ENCODE measurements at places on chromosomes 11 and 22. TPM values are rescaled to one million over a fixed set of nuclear protein-coding genes. Genes with fewer than 3 reads are reported as not detected.

- no peak overlapping the region for H3K27ac ChIP-seq
- H3K4me3 ChIP-seq = no peak overlapping the region
- H3K36me3 ChIP-seq = no peaks in the 10 kb centered on the region
Observed at GRCh38 chr11:10528121-10528520, 12.9 kb downstream of the RNF141 start.

GRCh38 chr22:50009251-50009650, 3.3 kb downstream of the IL17REL start:
- H3K27me3 ChIP-seq = peaks cover 34% of the 10 kb centered on the region
- no peaks in the 10 kb centered on the region for H3K4me1 ChIP-seq
- no peaks in the 10 kb centered on the region for H3K36me3 ChIP-seq
- H3K4me3 ChIP-seq = no peak overlapping the region

DNA sequence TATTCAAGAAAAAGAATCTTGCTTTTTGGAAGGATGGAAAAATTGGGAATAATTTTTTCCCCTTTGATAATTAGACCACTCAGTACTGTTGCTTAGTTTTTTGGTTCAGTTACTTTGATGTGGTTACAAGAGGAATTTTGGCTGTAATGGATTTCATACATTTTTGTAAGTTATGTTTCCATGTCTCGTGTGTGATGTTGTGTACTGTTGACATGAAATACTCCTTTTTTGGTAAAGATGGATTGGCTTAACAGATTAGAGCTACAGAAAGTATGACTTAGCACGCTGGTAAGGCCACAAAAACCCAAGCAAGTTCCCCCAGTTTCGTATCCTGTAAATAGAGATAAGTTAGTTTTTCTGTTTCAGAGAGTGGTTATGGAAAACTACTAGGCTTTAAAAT, 11.9 kb downstream of the TBCEL start:
- no peak overlapping the region for H3K27ac ChIP-seq
- DNase-seq = no peak
- no peaks in the 10 kb centered on the region for H3K36me3 ChIP-seq
- no peaks in the 10 kb centered on the region for H3K4me1 ChIP-seq
- H3K27me3 ChIP-seq = no peaks in the 10 kb centered on the region

GRCh38 chr11:27183672-27184457, 143.2 kb downstream of the BBOX1 start:
- no peak overlapping the region for H3K27ac ChIP-seq
- no peaks in the 10 kb centered on the region for H3K36me3 ChIP-seq
- peak; percentile 66 for DNase-seq

DNA sequence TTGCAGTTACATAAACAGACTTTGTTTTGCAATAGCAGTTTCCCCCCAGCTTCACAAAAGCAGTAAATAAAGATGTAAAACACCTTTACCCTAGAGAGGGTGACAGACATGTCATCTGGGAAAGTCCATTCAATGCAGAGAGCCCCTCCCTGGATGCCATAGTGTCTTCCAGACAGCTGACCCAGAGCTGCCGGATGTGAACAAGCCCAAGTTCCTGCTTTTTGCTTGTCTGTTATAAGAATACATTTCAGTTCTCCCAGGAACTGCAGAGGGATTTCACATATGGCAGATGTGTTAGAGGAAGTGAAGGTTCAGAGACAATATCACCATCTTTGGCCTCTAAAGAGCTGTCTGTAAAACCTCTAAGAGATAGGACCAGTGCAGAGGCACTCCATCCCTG, 48.9 kb downstream of the RELT start:
- H3K4me3 ChIP-seq = no peak overlapping the region
- H3K27me3 ChIP-seq = no peaks in the 10 kb centered on the region
- H3K36me3 ChIP-seq = no peaks in the 10 kb centered on the region
- DNase-seq = no peak
- H3K27ac ChIP-seq = peak overlapping the region; percentile 6

DNA sequence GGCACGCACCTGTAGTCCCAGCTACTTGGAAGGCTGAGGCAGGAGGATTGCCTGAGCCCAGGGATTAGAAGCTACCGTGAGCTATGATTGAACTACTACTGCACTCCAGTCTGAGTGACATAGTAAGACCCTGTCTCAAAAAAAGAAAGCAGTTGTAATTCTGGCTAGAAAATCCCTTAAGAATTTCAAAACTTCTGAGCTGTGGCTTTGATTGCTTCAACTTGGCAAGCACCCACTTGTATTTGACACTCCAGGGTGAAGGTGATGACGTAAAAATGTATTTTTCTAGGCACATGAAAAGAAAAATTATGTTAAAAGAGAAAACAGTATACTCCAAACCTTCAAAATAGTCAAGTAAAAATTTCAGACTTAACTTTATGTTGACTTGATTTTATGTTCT, 23.6 kb upstream of the ALKBH3 start:
- no peak overlapping the region for H3K4me3 ChIP-seq
- no peaks in the 10 kb centered on the region for H3K4me1 ChIP-seq
- no peak for DNase-seq
- peaks cover 17% of the 10 kb centered on the region for H3K36me3 ChIP-seq

DNA sequence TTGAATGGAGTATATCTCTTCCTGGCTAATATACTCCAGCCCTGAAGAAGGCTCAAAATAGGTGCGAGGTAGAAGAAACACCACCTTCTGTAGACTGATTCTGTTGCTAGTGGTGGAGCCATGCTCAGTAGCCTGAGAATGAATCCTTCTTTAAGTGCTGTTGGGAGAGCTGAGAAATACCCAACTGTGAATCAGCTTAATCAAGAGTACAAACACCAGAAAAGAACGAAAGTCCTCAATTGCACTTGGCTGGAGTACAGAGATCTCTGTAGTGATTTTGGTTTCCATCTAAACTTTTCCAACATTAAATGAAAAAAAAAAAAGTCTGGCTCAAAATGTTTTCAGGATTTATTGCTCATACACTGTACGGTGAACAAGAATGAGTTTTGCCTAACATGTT, 619.1 kb downstream of the METTL15 start:
- no peaks in the 10 kb centered on the region for H3K36me3 ChIP-seq
- H3K4me3 ChIP-seq = no peak overlapping the region
- no peaks in the 10 kb centered on the region for H3K27me3 ChIP-seq
- H3K4me1 ChIP-seq = no peaks in the 10 kb centered on the region
- DNase-seq = no peak

- H3K4me3 ChIP-seq = no peak overlapping the region
- H3K27ac ChIP-seq = no peak overlapping the region
- no peaks in the 10 kb centered on the region for H3K27me3 ChIP-seq
- H3K36me3 ChIP-seq = no peaks in the 10 kb centered on the region
- no peaks in the 10 kb centered on the region for H3K4me1 ChIP-seq
- DNase-seq = peak; percentile 21
Observed at GRCh38 chr11:14386895-14387480, 28.0 kb upstream of the RRAS2 start.

DNA sequence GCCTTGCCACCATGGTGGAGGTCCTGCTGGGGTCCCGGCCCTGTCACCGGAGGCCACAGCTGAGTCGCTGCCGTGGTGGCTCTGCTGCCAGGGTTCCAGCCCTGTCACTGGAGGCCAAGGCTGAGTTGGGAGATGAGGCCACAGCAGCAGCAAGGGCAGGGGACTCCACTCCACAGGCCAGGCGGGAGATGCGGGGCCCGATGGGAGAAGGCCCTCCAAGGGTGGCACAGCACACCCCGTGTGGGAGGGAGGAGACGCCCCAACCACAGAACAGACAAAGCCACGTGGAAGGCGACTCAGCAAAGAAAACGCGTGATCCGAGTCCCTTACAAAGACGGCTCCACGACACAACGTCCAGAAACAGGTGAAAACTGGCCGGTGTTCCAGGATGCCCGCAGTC, 159.3 kb downstream of the BRD1 start:
- H3K4me1 ChIP-seq = no peaks in the 10 kb centered on the region
- DNase-seq = no peak
- H3K36me3 ChIP-seq = no peaks in the 10 kb centered on the region
- no peak overlapping the region for H3K27ac ChIP-seq

DNA sequence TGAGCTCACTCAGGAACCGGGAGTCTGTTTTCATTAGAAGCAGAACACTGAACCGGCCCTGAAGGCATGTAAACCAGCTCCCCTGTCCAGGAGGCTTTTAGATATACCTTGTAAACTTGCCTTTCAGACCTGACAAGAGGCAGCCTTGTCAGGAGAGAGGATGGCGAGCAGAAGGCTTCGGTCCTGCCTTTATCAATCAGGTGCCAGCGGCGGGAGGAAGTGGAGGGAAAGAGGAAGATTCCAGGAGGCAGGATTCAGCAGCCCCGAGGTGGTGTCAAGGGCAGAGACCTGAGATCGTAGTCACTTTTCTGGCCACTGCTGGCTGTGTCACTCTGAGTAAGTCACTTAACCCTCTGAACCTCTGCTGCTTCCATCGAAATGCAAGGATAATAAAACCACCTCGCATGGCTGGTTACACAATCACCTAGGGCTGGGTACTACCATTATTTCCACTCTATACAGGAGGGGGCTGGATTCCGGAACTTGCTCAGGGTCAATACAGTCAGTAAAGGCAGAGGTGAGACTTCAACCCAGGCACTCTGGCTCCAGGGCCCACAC, 181.0 kb downstream of the CHST1 start:
- no peaks in the 10 kb centered on the region for H3K27me3 ChIP-seq
- H3K4me3 ChIP-seq = no peak overlapping the region
- H3K27ac ChIP-seq = no peak overlapping the region
- no peaks in the 10 kb centered on the region for H3K36me3 ChIP-seq

GRCh38 chr11:8097926-8098325, 16.9 kb downstream of the TUB start:
- DNase-seq = peak; percentile 48
- H3K36me3 ChIP-seq = no peaks in the 10 kb centered on the region
- H3K27me3 ChIP-seq = no peaks in the 10 kb centered on the region

DNA sequence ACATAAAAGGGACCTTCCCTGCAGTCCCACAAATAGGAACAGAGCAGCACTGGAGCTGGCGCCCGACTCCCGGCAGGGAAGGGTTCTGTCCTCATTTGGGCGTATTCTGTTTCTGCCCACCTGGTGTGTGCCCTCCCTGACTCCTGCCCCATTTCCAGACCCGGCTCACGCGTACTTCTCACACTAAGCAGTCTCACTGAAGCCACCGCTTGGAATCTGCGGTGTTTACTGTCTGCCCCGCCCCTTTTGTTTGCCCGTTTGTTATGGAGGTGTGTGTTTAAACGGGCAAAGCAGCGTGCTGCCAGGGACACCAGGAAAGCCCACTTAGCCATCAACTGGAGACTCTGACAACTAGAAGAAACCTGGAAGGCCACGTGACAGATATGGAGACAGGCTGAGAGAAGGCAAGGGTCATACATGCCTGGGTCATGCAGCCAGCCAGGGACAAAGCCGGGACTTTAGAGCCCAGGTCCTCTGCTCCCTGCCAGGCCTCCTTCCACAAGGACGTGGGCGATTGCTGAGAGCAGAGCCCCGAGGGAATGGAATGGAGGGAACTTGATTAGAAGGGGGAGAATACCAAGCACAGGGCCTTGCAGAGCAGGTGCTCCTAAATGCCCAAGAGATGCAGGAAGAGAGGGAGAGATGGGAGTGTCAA, 8.7 kb upstream of the EFCAB6 start:
- no peaks in the 10 kb centered on the region for H3K27me3 ChIP-seq
- H3K4me3 ChIP-seq = no peak overlapping the region

DNA sequence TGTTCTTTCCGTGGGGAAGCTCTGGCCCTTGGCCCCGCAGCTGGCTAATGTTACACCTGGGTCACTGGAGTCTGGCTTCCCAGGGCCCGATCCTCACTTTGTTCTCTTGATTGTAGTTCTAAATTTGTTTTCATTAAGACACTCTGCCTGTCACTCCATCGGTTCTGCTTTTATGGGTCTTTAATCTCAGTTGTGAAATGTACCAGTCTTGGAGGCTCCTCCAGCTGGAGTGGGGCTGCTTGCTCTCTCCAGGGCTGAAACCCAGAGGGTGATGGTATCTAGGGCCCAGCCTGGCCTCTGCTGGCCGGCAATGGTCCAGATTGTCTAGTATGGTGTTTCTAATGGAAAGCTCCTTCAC, 352.9 kb downstream of the TENM4 start:
- DNase-seq = no peak
- H3K36me3 ChIP-seq = no peaks in the 10 kb centered on the region

DNA sequence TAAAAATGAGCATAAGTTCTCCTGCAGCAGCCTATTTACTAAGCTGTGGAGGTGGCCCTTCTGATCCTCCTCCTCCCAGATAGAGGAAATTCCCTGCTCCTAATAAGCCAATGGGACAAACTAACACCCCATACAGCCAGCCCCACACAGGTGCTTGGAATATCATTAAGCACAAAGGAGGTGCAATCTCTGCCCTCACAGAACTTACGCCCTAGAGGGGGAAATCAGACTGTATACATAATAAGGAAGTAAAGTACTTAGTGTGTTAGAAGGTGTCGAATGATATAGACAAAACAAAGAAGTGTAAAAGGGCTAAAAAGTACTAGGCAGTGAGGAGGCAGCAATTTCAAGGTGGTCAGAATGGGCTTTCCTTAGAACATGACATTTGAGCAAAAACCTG, 5.8 kb downstream of the MS4A12 start:
- no peaks in the 10 kb centered on the region for H3K36me3 ChIP-seq
- no peak for DNase-seq
- no peak overlapping the region for H3K4me3 ChIP-seq

DNA sequence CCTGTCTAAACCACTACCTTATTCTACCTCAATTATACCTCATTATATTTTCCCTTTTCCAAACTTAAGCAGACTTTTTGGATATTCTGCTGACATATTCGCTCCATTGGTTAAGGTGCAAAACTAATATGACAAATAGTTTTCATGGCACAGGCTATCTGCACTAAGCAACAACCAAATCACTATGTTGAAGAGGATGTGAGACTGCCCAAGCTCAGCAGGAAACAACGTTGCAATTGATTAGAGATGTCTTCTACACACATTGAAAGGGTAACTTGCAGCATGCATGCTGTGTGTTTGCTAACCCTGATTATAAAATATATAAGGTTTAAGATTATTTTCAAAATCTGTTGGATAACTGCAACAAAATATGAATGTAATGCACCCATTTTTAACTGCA, 61.6 kb downstream of the STK33 start:
- no peak for DNase-seq
- H3K27ac ChIP-seq = no peak overlapping the region

DNA sequence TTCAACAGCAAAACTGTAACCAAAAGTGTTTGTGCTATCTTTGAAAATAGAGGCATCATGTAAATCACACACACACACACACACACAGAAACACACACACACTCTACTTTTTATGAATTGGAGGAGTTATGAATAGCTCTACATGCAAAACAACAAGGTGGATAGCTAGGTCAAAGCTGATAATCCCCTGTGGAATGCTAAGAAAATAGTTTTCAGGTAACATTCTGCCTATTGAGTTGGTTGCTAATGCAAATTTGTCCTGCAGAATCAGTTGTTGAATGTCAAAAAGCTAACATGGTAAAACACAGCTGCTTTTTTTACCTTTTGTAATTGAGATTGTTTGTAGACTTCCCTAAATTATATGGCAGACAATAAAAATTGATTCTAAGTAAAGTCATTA, 1658.4 kb upstream of the RAG2 start:
- no peaks in the 10 kb centered on the region for H3K4me1 ChIP-seq
- DNase-seq = no peak
- H3K27me3 ChIP-seq = no peaks in the 10 kb centered on the region
- no peak overlapping the region for H3K27ac ChIP-seq

Gene PHOX2A
- total RNA-seq = 12.8 TPM

Gene ALG8
- total RNA-seq = 49.2 TPM

Gene TMPRSS6
- total RNA-seq = 1.2 TPM

Gene MS4A4E
- total RNA-seq = 4.7 TPM

Gene MISFA
- total RNA-seq = 13.6 TPM

Gene B3GAT1
- total RNA-seq = 5.1 TPM

Measured in adrenal gland (tissue), 19 donors.